ENCODE measurements at places on chromosomes 5 and 9.

GRCh38 chr5:55865831-55866230 lies 14.7 kb downstream of the IL31RA start:
- DNase-seq: no peak

GRCh38 chr9:106799152-106799551 lies 63.8 kb upstream of the ZNF462 start:
- DNase-seq: no peak

DNA sequence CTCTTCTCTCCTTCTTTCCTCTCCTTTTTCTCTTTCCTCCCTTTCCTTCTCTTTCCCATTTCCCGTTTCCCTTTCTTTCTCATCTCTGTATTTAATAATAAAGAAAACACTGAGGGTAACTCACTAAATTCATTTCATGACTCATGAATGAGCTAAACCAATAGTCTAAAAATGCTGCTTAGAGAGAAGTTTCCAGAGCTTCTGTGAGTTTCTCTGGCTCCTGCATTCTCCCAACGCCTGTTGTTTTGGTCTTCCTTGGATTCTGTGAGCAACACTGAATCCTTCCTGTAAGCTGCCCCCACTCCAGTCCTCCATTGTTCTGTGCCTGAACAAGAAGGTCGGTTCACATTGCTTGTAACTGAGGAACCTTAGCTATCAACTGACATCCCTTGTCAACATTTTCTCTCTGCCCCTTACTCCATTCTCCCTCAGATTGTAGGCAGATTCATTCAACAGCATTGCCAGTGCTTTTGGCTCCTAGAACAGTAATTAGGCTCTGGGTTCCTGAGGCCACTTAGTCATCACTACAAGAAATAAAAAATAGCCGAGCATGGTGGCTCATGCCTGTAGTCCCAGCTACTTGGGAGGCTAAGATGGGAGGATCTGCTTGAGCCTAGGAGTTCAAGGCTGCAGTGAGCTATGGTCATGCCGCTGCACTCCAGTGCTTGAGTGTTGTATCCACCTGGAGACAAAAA lies 237.7 kb upstream of the KLF4 start:
- DNase-seq: no peak

DNA sequence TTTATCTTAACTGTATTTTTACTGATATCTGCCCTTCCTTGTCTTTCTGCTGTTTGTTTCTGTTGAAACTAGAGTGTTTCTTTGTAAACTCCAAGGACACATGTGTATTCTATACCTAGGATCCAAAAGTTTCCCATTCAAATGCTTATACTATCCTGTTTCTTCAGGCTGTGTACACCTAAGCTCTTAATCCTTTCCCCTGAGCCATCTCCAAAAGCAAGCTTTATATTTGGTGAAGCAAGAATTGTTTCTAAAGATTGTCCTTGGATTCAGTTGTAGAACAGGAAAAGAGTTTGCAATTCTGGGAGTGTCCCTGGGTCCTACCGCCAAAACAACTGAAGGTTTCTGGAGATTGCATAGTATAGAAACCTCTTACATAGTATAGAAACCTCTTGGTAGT lies 65.9 kb downstream of the CWC27 start:
- DNase-seq: no peak

DNA sequence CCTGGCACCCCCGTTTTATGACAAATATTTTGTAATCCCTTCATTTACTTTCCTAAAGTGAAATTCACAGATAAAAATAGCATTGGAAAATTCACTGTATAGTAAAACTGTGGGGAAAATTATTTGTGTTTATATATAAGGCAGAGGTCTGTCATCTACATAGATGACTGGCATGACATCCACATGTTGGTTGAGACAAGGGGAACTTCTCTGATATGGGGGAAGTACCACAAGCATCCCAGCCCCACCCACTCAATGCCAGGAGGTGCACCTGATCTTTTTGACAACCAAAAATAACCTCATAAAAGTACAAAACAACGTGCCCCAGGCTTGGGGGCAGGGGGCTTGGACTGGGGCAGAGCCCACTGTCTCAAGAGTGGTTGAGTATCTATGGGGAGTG lies 6.3 kb upstream of the TDRD7 start:
- DNase-seq: no peak

DNA sequence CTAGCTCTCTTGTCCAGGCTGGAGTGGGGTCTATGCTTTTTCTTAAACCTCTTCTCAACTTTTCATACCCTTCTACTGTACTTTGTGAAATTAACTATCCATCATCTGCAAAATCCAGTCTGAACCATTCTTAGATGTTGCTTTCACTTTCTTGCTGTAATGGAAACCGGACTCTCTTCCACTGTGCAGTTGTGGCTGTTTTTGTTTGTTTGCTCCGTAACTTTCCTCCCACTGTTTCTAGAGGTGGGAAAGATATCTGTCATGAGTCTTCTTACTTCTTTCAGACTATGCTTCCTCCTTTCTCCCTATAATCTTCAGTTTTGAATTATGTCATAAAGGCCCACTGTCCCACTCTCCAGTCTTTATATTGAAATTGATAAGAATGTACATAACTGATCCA lies 6.5 kb downstream of the TNPO1 start:
- DNase-seq: no peak

DNA sequence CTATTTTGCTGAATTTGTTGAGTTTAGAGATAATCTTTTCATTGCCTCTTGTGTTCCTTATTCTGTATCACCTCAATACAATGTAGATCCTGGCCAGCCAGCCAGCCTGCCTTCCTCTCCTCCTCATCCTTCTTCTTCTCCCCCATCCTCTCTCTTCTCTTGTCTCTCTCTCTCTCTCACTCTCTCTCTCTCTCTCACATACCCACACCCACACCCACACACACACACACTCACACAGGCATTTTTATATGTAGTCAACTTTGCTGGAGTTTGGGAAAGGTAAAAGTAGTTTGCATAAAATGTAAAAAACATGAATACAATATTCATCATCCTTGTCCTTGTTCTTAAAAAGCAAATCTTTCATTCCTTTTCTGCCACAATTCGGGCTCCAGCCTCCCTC lies 60.5 kb downstream of the ZFAND5 start:
- no peak for DNase-seq

GRCh38 chr5:127342364-127342763 lies 51.8 kb downstream of the MEGF10 start:
- no peak for DNase-seq

DNA sequence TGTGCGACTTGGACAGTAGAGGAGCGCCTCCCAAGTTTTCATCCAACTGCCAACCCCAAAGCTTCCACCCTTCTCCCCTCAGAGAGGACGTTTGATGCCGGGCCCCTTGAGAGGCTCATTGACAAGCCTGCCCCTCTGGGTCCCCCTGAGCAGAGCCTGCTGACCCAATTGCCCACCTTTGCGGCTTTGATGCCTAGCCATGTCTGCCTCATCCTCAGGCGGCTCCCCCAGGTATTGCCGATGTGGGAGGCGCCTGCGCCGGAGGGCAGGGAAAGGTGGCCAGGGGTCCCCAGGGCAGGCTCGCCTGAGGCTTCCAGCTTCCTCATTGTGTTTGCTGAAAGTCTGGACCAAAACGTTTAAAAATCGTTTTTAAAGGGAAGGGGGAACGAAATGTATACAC lies 1.4 kb downstream of the ODF2 start:
- no peak for DNase-seq

DNA sequence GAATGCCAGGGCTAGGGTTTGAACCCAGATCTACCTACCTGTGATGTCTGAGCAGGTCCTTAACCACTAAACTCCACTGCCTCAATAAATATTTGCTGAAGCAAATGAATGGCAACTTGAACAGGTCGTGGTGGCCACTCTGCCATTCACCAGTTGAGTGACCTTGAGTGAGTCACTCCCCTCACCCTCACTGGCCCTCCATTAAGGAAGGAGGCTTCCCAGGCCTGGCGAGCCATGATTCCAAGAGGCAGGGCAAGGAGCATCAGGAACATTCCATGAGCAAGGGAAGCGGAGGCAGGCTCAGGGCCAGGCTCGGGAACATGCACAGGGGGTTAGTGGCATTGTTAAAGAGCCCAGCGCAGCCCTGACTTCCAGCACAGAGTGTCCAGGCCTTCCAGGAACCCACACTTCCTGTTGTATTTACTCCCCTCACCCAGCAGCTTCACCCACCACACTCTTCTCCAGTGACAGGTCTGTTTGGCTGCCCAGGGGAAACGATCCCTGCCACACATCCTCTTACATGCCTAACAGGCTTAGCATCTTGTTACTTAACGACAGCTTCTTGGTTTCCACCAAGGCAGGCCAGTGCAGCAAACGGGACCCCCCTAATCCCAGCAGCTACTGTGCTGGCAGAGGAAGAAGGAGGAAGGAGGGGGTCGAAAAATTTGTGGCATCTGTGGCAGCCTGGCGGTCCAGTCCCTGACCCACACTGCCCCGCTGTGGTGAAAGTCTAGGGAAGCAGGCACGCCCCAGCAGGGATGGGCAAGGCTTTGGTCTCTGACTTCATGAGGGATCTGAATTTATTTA lies 43.7 kb upstream of the TTC1 start:
- DNase-seq: peak; percentile 4

GRCh38 chr5:112203229-112203628 lies 215.8 kb downstream of the EPB41L4A start:
- no peak for DNase-seq

- no peak for DNase-seq
Observed at GRCh38 chr5:100424017-100424416, 111.2 kb upstream of the FAM174A start.

DNA sequence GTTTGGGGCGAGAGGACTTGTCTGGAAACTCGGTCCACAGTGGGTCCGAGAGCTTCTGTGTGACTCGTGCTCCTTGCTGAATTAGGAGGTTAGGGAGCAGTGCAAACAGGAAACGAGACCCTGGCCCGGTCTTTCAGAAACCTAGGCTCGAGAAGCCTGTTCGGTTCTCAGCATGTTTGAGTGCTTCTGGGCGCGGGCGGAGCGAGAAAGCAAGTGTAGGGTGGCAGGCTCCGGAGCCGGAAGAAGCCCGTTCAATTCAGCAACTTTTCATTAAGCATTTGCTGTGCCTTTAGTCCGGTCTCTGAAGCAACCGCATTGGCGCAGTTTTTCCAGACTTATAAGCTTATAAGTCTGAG lies 547 bp downstream of the CLTA start:
- no peak for DNase-seq

DNA sequence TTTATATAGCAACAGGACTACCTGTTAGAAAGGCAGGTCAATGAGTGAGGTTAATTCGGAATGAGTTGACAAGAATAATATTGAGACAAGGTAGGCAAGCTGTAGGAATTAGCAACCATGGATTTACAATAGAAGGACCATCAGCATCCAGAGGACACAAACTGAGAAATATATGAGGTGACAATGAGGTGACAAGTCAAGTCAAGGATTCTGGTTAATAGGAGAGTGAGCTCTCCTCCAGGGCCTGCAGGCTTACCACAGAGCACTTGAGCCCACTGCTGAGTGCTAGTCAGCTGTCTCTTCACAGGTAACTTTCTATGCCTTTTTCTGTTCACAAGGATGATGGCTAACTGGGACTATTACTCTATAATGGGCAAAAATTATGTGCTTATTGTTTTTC lies 227.2 kb downstream of the MRPS30 start:
- DNase-seq: no peak

GRCh38 chr5:10297646-10298204 lies 10.0 kb downstream of the CMBL start:
- DNase-seq: no peak

GRCh38 chr9:78127279-78128225 lies 95.9 kb upstream of the GNAQ start:
- no peak for DNase-seq

DNA sequence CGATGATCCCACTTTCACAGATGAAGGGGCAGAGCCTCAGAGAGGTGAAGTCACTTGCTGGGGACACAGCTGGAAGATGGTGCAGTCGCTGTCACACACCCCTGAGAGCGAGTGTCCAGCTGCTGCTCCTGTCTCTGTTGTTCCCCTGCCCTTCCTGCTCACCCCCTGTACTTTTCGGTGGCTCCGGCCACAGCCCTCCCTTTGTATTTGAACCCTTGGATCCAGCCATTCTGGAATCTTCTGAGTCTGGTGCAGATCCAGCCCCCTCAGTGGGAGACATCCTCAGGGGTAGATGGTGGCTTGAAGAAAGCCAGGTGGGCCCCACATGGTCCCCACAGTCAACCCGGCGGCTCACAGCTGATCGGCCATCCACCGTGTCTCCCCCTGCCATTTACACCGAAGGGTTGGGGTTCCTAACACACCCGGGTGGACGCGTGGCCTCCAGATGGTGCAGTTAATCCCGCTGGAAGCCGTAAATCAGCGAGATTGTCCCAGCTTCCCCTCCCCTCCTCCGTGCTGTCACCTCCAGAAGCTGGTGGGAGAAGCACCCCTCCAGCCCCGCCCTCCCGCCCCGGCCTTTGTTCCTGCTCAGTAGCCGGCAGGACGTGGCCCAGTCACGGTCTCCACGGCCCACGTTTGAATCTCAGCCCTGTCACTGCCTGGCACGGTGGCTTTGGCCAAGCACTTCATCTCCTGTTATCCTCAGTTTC lies 204.8 kb downstream of the C9orf50 start:
- DNase-seq: no peak

- DNase-seq: no peak
Observed at GRCh38 chr5:33837301-33837700, 54.5 kb downstream of the ADAMTS12 start.

DNA sequence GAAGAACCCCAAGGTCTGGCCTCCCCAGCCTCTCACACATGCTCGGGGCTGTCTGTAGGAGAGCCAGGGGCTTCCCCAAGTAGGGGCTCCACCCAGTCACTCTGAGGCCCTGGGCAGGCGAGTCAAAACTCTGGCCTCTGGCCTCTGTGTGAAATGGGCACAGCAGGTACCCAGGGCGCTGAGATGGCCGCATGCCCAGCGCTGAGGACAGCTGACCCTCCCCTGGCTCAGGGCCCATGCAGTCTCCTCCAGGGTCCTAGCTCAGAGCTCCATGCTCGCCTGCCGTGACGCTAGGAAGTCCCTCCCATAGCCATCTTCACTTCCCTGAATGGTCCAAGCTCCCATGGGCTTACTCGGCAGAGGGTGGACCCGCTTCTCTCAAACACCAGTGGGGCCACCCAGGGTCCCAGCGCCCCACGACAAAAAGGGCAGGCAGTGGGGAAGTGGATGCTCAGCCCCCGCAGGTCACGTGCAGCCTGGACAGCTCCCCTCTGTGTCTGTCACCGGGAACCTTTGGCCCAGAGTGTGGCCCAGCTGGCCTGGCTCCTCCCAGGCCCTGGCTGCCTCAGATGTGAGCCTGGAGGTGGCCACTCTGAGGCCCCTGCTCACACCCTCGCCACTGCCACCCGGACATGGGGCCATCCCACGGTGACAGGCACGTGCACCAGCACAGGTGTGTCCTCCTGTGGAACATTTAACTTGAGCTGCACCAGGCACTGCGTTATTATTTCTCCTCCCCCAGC lies 12.2 kb upstream of the VAV2 start:
- no peak for DNase-seq

DNA sequence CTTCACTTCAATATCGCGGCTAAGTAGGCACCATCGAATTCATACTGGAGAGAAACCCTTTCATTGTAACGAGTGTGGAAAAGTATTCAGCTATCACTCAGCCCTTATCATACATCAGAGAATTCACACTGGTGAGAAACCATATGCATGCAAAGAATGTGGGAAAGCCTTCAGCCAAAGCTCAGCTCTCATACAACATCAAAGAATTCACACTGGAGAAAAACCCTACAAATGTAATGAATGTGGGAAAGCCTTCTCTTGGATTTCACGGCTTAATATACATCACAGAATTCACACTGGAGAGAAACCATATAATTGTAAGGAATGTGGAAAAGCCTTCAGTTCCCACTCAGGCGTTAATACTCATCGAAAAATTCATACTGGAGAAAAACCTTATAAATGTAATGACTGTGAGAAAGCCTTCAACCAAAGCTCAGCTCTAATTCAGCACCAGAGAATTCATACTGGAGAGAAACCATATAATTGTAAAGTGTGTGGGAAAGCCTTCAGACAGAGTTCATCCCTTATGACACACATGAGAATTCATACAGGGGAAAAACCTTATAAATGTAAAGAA lies 9.5 kb downstream of the ZNF879 start:
- no peak for DNase-seq

All from activated CD4-positive, CD25-positive, alpha-beta regulatory T cell (primary cell).